GM12892 (cell line): ENCODE measurements at places on chromosomes 1 and 21.

DNA sequence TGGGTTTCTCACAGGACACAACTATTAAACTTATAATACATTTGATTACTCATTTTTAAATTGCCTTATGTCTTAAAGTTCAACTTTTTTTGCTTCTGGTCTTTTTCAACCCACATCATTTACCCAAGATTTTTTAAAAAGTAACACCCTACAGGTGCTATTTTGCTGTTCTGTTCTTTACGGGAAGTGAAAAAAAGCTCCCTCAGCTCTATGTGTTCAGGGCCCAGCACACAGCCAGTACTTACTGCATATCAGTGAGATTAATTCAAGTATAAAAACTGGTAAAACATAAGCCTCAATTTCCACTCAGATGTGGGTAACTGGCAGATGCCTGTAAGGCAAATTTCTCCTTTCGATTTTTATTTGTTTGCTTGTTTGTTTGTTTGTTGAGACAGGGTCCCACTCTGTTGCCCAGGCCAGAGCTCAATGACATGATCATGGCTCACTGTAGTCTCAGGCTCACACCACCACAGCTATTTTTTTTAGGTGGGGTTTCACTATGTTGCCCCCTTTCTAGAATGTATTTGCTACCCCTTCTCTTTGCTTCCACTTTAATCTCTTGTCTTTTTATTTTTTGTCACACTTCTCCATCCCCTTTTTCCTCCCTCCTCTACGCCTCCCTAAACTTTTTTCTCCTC, 20.3 kb downstream of the RNASEL start:
- no peak for DNase-seq

DNA sequence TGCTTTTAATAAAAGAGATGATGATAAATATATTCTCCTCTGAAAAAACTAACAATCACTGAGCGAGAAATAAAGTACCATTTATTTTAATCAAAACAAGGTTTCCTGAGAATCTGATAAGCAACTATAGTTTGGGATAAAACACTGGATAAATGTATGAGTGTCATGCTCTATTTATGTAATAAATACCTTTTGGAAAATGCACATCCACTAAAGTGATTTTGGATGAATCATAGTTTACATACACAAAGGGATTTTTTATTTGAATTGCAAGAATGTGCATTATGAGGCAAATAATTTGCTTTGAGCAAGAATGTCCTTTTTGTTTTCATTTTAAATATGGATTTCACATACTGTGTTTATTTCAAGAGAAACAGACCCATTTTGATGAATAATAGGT, 1483.5 kb downstream of the MRPL39 start:
- no peak for DNase-seq

GRCh38 chr1:37793773-37794371, at the start of gene MANEAL:
TSS of gene MANEAL (plus strand) at chr1:37793847. CDS start at chr1:37794183, 336 bp downstream.
- DNase-seq, result peak; percentile 76

DNA sequence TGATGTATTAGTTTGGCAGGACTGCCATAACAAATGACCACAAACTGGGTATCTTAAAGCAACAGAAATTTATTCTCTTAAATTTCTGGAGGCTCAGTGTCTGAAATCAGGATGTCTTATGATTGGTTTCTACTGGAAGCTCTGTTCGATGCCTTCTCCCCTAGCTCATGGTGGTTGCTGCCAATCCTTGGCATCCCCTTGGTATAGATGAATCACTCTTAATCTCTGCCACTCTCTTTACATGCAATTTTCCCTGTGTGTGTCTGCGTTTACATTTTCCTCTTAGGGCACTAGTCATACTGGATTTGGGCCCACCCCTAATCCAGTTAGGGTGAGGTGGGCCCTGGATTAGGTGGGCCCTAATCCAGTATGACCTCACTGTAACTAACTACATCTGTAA, 54.7 kb upstream of the MPC2 start:
- DNase-seq, result no peak

DNA sequence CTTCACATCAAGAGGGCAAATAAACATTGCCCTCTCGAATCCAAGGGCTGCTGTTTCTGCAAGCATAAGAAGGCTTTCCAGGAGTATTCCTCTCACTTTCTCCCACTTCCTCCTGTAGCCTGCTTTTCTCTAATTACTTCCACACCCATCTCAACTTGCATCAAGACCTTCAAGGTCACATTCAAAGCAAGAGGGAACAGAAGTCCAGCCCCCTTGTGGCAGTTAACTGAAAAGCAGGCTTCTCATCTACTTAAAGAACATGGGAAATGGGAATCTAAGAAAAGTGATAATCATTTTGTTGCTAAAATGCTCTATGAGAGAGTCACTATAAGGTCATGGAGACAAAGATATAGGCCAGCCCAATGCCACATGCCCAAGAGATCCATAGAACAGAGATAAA, 874.4 kb downstream of the KCNT2 start:
- no peak for DNase-seq

DNA sequence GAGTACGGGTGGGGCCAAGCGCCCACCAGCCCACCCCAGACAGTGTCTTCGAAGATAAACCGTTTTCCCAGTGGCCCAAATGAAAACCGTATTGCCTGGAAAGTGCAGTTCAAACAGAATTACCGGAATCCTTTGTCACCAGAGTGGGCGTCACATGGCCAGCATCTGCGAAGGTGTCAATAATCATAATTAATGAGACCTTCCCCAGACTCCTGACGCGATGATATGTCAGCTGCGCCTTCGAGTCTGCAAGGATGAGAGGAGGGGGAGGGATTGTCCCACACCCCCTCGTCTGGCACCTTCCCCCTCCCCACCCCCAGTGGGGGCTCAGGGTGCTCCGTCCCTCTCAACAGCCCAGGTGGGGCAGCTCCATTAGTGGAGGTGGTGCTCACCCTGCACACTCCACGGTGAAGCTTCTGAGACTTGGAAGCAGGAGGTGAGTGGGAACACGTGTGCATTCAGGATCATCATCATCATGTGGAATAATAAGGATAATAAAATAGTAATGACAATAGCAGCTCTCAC, 215.1 kb downstream of the PTPRU start:
- no peak for DNase-seq

GRCh38 chr1:171794085-171794484, 12.6 kb downstream of the METTL13 start:
- DNase-seq, result no peak

DNA sequence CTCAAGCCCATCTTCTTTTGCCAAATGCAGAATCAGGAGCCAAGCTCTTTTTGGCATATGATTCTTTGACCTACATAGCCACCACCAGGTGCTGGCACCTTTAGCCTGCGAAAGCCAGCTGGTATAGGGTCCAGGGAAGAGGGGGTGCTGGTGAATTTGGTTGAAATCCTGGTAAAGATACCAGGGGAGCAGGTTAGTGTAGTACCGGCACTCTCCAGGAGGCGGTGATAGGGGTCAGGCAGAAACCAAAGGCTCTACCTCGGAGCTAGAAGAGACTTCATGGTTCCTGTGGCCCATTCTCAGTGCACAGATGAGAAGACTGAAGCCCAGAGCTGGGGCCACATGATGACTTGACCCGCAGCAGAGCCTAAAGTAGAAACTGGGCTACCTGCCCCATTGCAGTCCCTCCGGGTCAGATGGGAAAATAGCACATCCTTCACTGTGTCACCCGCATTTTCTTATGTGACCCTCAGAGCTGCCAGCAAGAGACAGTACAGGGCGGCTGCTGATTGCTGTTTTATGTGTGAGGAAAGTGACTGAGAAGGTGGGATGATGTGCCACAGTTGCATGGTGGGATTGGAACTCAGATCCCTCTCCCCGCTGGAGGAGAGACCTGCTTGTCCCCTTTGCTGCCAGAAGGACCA, 36.0 kb upstream of the IL19 start:
- peak; percentile 63 for DNase-seq

DNA sequence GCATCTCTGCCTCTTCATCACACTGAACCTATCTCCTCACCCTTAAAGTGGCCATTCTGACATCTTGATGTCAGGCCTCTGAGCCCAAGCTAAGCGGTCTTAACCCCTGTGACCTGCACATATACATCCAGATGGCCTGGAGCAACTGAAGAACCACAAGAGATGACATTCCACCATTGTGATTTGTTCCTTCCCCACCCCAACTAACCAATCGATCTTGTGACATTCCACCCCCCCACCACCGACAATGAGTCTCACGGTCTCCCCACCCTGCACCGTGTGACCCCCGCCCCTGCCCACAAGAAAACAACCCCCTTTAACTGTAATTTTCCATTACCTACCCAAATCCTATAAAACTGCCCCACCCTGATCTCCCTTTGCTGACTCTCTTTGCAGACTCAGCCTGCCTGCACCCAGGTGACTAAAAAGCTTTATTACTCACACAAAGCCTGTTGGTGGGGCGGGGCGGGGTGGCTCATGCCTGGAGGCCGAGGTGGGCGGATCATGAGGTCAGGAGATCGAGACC, 21.0 kb upstream of the PINK1 start:
- DNase-seq, result no peak

GRCh38 chr1:26771643-26772321, 16.0 kb upstream of the PIGV start:
- no peak for DNase-seq

DNA sequence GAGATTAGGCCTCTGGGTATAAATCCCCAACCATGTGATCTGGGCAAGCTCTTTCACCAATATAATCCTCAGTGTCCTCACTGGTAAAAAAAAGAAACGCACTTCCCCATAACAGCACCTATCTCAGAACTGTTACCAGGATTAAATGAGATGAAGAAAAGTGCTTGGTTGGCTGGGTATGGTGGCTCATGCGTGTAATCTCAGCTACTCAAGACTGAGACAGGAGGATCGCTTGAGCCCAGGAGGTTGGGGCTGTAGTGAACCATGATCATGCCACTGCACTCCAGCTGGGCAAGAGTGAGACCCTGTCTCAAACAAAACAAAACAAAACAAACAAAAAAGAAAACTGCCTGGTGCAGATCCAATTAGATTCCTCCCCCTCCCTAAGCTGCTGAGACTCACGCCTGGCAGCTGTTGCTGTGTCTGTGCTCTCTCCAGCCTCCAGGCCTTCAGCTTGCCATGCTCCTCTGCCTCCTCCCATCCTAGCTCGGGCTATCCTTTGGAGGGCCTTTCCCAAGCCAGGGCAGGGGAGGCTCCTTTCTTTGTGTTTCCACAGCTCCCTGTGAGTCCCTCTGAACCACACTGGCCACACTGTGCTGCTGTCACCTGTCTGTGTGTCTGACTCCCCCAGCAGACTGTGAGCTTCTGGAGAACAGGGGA, 19.0 kb downstream of the CYB5RL start:
- DNase-seq, result no peak

DNA sequence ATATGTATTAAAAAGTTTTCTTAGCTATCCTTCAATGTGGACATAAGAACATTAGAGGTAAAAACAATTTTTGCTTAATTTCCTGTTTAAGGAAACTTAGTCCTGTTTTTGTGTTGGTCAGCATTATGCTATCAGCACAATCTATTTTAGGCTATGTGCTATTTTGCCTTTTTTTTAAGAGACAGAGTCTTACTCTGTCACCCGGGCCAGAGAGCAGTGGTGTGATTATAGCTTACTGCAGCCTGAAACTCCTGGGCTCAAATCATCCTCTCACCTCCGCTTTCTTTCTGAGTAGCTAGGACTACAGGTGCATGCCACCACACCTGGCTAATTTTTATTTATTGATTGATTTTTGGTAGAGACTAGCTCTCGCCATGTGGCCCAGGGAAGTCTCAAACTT, 199.1 kb upstream of the TMPRSS15 start:
- no peak for DNase-seq

GRCh38 chr1:97200595-97200994, 479.0 kb downstream of the PTBP2 start:
- no peak for DNase-seq

- DNase-seq, result no peak
These were observed 23.9 kb downstream of the FTCD start for GRCh38 chr21:46131588-46131837.

GRCh38 chr1:101460739-101461138, 223.9 kb downstream of the S1PR1 start:
- DNase-seq, result no peak

- DNase-seq, result no peak
These were observed 635.6 kb upstream of the NEGR1 start for GRCh38 chr1:72917920-72918319.
